Astrocyte of the cerebellum (primary cell): ENCODE measurements at places on chromosomes 6 and 20.

DNA sequence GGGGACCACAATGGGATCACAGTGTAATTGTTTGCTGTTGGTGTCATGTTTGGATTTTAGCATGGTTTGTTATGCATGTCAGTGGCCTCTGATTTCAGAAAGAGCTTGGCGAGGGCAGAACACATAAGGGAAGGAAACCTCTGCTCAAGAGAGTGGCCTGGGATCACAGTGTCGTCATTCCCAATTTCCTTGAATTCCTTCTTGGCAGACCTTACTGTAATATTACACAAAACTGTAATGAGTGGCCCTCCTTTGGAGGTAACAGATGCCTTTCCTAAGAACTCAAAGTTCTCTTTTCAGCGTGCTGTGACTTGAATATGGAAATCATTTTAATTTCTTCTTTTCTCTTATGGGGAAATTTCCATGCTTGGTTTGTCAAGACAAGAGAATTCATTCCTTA, 46.9 kb downstream of the JAG1 start:
- no peak for DNase-seq

DNA sequence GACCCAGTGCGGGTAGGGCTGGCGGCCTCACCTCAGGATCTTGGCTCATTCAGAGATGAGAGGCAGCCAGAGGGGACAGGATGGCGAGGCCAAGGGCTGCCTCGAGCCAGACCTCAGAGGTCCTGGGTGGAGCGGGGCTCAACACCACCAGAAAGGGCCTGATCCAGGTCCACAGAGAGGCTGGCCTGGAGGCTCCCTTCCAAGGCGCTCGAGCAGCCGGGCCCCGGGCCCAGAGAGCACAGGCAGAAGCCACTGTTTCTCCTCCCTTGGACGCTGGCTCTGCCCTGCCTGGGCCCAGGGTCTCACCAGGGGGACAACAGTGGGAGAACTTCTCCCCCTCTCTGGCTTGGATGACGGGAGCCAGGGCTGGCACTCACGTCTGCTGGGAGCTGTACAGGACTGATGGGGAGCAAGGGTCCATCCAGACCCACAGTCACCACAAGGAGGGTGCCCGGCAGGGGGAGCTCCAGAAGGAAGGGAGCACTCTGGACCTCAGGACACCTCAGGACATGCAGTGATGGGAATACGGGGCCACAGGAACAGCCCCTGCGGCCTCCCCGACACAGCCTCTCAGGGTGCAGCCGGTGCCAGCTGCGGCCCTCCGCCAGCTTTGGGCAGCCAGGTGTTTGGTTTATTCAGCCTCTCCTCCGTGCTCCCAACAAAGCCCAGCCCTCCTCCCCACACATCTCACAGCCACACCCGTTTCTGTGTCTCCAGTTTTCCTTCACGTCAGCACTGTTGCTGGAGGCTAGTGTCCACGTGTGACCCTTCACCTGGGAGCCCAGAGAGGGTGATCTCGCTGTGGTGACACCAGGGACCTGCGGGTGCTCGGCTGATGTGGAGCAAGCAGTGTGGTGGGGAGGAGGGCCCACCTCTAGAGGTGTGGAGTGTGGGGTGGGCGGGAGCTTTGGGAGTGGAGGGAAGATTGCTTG, 8.7 kb downstream of the RPS21 start:
- no peak for DNase-seq

- no peak for DNase-seq
Observed at GRCh38 chr20:51831866-51832265, 29.5 kb upstream of the SALL4 start.

- DNase-seq = no peak
Observed at GRCh38 chr6:41352907-41353306, 17.5 kb downstream of the NCR2 start.

DNA sequence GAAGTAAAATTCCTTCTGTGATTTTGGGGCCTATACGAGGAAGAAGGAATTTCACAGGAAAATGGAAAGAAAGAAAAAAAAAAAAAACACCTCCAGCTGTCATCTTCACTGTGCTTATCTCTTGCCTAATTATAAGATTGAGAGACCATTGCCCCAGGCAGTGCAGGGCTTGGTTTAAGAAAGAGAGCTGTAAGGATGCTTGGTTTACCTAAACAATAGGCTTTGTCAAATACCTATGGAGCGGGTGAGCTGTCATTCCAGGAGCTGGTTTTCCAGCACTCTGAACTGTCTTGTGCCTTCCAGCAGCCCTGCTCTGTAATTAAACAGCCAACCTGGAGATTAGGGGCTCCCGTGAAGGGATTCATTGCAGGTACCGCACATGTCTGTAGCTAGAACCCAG, 137.8 kb downstream of the EDN3 start:
- no peak for DNase-seq

DNA sequence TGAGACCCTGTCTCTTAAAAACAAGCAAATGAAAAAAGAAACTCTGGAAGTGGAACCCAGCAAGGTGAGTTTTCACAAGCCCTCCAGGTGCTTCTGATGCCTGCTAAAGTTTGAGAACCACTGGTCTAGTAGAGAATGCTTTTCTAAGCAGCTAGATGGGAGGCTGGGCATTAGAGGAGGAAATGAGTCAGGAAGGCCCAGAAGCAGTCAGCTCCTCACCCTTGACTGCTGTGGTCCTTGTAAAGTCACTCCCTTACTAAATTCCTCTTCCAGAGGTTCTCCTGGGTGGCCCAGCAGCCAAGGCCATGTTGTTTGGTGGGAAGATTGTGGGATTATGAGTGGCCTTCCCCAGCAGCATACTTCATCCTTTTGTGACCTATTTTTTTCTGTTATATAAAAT, 52.0 kb upstream of the FYN start:
- peak; percentile 4 for DNase-seq

DNA sequence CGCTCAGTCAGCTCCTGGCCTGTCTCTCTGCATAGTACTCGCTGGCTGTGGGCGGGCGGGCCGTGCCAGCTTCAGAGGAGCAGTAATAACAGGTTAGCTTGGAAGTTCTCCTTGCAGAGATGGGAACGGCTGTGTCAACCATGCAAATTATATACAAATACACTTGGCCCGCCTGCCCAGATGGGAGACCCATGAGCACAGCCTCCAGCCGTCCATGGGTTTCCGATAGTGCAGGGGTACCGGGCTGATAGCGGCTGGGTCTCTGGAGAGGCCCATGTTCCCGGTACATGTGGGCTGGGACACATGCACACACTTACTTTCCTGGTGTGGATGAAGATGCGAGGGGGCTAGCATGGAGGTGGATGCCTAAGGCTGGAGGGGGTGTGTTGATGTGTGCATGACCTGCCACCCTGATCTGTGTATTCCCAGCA, 12.8 kb upstream of the ZNF831 start:
- DNase-seq = no peak

GRCh38 chr6:161268531-161269210, 5.2 kb downstream of the AGPAT4 start:
- no peak for DNase-seq

DNA sequence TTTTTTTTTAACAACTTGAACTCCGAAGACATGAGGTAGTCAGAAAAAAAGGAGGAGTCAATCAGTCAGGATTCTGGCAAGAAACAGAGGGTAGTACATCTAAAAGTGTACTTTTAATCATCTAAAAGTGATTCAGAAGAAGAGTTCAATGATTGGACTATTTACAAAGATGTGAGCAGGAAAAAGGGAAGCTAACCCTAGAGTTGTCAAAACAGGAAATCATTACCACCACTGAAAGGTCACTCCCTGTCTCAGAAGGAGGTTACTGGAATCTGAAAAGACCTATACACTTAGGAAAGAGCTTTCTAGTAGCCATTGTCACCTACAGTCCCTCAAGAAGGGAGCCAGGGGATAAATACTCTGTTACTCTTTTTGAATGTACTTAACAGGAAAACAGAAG, 16.7 kb upstream of the LMBRD1 start:
- no peak for DNase-seq

- peak; percentile 6 for DNase-seq
Observed at GRCh38 chr20:58515233-58516212, at the start of gene APCDD1L. TSS of gene APCDD1L (minus strand) at chr20:58515399. CDS start at chr20:58514707, 692 bp downstream.

- DNase-seq = no peak
Observed at GRCh38 chr6:168920289-168920688, 333.4 kb downstream of the THBS2 start.

DNA sequence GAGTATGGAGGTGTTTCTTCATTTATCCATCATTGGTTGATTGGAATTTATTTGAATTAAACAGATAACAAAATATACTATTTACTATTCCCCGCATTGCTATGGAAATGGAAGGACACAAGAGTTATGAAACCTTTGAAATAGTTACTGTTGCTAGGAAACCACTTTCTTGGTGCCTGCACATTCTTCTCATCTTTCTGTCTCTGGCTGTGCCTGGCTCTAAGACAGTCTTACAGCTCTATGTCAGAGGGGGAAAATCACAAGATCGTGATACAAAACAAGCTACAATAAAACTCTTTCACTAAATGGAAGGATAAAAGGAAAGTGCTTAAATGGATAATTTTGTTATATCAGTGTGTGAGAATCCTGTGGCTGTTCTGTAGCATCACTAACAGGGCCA, 453.0 kb downstream of the LMBRD1 start:
- no peak for DNase-seq

DNA sequence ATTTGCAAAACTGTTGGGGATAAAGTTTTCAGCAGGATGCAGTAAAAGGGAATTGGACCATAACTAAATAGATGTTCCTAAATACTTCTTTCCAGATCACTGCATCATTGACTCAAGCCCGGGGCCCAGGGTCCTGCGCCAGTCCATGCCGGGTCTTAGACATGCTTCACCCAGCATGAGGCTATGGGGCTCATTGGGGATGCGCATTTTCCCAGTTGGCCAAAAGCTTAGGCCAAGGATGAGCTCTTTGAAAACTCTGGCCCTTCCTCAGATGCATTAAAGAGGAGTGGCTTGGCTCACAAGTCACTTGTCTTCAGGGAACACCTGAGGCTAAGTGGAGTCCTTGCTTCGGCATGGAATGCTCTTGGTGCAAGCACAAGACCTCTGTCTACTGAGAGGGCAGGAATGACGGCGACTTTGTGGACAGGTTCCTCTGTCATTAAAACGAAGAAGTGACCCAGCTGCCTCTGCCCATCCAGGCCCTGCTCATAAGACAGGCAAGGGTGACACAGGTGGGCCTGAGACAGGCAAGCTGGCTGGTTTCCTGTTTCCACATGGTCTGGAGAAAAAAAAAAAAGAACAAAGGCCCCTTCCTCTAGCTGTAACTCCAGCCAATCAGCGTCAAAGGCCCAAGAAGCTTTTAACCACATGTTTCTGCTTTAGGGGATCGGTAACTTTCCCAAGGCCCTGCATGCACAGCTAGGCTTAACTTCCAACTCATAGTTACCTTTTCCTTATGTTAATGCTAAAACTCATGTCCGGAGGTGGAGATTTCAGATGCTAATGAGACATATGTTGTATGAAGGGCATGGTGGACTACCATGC, 81.4 kb upstream of the CDH4 start:
- DNase-seq = no peak

- DNase-seq = no peak
Observed at GRCh38 chr20:54026295-54027064, 43.9 kb downstream of the BCAS1 start.

DNA sequence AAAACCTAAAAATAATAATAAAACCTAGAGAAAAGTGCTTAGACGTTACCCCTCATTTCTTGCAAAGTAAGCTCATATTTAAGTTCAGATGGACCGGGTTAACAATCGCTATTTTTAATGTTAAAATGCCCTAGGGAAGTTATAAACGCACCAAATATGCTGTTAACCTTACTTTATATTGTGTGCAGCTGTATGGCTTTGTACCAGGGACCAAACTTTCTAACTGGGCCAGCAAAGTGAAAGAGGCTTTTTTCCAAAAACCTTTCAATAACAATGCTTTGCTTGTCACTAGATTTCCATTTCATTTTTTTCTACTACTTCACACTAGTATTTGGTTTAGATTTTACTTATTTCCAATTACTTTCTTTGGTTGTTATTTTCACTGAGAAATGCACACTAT, 248.5 kb downstream of the FOXC1 start:
- no peak for DNase-seq

DNA sequence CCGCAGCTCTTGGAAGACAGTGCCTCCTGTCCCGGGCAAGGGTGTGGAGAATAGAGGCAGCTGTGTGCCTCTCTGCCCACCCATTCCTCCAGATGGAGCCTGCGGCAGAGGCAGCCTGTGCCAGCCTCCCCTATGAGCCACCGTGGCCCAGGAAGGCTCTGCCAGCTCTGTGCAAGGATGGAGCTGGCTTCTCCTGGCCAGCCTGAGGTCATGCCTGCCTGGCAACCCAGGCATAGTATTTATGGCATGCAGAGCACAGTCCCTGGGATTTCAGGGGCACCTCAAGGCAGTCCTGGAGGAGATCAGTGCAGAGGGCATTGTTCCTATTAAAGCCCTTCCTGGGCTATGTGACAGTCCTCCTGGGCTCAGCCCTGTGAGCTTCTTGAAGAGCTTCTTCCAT, 1.5 kb downstream of the EPB41L1 start:
- DNase-seq = no peak

GRCh38 chr20:10863337-10864060, 189.7 kb upstream of the JAG1 start:
- DNase-seq = peak; percentile 81

- no peak for DNase-seq
Observed at GRCh38 chr6:44133003-44133931, 5.9 kb downstream of the TMEM63B start.

DNA sequence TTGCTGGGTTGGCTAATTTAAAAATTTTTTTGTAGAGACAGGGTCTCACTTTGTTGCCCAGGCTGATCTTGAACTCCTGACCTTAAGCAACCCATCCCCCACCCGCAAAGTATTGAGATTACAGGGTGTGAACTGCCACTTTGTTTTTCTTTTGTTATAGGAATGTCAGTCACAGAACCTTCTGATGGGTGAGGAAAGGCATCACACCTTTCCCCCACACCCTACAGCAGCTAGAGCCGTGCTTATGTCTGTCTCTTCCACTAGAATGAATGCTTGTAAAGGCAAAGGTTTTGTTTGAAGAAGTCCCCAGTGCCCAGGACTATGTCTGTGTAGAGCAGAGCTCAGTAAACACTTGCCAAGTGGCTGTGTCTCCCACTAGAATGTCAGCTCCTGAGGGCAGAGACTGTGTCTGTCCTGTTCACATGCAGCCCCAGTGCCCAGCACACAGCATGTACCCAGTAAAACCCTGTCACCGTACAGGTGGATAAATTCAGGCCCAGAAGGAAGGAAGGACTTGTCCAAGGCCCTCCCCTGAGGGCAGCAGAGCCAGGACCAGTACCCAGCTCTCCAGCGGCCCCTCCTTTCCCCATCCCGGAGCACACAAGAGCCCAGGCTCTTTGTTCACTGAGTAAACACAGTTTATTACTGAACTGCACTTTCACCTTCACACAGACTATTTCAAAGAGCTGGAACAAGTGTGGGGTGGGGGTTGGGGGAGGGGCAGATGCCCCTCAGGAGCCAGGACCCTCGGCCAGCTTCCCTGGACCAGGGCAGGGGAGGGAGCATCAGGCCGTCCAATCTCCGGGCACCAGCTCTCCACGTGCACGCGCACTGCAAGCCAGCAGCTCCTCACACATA, 26.4 kb downstream of the COX4I2 start:
- DNase-seq = no peak
